Stimulated activated CD4-positive, alpha-beta T cell treated with anti-CD3 and anti-CD28 coated beads, Interleukin-2, amount 100 ng/mL, for 24 hours (primary cell): ENCODE measurements at places on chromosomes 6 and 20.

DNA sequence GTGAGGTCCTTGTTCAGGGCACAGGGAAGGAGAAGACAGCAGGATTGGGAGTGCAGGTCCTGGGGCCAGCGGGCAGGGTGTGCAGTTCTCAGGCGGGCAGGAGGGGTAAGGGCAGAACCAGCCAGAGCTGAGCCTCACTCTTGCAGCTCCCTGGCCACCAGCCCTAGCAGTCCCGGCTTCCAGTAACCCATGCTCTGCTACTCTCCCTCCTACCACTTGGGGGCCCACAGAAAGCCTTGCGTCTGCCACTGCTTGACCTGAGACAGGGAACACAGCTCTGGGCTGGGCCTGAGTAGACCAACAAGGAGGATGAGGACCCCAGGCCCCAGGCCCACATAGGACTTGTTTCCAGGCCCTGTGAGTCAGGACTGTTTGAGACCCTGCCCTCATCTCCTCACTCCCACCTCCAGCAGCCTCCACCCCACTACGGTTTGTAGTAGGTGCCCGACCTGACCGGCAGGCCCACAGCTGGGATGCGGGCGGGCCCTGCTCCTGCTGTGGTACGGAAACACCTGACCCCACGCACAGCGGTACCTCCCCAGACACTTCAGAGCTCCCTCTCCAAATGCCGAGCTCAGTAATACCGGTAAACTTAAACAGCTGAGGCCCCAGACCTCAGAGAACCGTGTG, 39.2 kb downstream of the KCNK5 start:
- peak; percentile 36 for DNase-seq

GRCh38 chr6:14713008-14713960, 532.6 kb upstream of the JARID2 start:
- DNase-seq = no peak

GRCh38 chr6:119215885-119216590, 133.5 kb downstream of the MAN1A1 start:
- DNase-seq = no peak

DNA sequence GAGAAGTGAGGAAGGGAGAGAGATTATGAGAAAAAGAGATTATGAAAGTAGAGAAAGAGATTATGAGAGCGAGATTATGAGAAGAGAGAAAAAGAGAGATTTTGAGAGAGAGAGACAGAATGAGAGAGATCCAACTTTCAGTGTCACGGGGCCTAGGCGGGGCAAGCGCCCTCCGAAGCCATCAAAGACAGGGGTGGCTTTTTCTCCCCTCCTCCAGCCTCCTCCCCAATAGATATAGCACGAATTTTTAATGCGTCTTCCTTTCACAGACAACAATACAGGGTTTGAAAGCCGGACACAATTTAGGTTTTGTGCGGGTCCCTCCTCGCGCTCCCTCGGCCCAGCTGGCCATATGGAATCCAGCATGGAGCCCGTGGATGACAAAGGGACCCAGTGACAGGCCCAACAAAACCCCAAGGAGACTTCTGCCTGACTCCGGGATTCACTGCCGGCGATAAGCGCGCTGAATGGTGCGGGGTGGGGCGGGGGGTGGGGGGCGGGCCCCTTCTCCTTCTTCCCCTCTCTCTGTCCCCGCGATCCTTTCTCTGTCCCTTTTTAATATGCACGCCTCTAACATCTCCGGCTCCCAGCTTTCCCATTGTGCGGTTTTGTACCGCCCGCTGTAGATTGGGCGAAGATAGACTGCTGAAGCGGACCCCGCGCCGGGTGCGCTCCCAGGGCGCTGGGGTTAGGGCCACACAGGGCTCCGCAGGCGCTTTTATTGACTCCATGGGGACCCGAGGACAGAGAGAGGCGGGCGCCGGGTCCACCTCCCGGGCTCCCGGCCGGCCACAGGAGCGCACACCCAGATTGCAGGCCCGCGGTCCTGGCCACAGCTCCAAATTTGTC, 5.4 kb downstream of the NKX2-2 start:
- DNase-seq = no peak

GRCh38 chr6:160974304-160974771, 17.2 kb upstream of the MAP3K4 start:
- no peak for DNase-seq

GRCh38 chr6:42403831-42404230, 47.9 kb downstream of the TRERF1 start:
- DNase-seq = peak; percentile 15

DNA sequence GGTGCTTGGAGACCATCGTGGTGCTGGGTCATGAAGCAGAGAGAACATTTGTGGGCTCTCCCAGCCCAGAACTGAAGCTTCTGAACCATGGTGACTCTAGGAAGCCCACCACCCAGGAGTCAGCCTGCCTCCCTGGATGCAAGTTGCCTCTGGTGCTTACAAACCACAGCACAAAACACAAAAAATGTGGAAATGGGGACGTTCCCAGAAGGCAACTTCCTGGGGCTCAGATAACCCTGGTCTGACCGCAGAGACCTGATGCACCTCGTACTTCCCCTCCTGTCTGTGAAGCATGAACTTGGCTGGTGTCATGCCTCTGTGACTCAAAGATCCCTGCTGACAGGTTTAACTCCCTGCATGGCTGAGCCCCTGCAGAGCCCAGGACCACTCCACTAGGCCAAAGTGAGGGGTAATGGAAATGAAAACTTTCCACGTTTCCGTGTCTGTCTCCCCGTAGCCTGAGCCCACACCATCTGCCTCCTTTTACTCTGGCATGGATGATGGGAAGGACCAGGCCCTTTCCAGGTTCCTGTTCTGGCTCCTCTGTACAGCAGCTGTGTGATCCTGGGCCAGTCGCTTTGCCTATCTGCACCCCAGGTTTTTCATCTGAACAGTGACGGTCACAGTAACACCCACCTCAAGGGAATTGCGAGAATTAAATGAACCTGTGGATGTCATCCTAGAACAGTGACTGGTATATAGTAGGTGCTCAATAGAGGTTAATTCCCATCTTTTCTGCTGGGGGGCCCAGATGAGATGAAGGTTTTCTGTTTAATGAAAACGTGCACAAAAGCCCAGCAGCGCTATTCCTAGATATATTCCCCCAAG, 57.7 kb downstream of the PPP1R16B start:
- peak; percentile 59 for DNase-seq

DNA sequence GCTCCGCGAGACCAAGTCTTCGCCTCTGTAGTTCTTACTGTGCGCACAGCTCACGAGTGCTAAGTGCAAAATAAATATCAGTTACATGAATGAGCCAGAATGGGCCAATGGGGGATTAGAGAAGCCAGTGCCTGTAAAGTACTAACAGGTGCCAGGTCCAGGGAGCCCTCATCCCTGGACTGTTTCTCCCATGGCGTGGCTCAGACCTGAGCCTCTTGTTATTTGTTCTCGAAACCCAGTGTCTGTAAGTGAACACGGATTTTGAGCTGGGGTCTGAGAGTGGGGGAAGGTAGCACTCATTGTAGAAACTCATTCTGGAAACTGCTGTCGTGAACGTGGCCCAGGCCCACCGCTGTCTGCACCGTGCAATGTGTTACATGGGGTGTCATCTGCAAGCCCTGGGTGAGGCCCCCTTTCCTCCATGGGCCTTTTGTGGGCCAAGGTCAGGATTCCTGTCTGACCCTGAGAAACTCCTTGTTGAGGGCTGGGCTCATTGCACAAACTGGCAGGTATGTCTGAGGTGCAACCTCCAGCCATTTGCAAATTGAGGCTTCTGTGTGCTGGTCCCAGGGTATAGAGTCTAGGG, 154.7 kb downstream of the SYCP2 start:
- DNase-seq = peak; percentile 1

DNA sequence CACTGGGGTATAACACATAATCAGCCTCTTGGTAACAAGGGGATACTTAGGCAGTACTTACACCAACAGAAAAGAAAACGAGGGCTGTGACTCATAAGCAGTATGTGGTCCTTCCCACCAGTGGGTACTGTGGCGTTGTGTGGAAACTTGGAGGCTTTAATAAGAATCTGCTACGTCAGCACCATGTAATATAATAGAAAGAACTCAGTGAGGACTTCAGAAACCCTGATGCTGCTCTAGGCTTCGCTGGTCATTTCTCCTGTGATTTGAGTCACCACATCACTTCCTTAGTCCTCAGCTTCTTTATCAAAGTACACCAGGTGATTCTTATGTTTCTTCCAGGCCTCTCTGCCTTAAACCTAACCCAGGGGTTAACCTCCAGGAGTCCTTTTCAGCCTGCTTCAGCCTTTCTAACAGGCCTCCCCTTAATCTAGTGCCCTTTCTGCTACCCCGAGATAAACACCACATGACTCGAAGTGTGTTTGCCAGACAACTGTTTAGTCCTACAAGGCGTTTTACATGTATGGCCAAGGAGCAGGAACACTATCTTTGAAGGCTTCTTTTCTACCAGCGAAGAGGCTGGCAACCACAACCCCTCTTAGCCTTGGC, 68.5 kb downstream of the FYN start:
- DNase-seq = peak; percentile 62

- no peak for DNase-seq
These were observed 80.9 kb downstream of the WASF1 start for GRCh38 chr6:110098511-110099116.

GRCh38 chr6:170095273-170095981, 195.5 kb downstream of the DLL1 start:
- DNase-seq = no peak

DNA sequence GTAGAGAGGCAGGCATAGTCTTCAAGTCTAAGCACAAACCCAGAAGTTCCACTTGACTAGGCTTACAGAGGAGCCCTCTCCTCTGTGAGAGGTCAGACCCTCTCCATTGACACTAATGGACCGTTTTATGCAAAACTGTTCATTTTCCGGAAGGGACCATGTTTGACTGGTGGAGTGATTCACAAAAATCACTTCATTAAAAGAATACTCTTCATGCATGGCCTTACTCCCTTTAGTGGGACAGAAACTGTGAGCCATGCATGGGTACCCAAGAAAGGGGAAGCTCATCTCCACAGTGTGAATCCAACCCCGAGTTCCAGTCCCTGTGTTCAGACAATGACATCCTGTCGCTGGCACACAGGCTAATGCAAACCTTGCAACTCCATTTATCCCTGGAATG, 63.2 kb downstream of the OLIG3 start:
- DNase-seq = no peak

GRCh38 chr6:13156381-13156780, 172.0 kb downstream of the TBC1D7 start:
- no peak for DNase-seq

GRCh38 chr6:95325916-95326315, 251.4 kb upstream of the MANEA start:
- no peak for DNase-seq

- no peak for DNase-seq
These were observed 80.2 kb downstream of the PREP start for GRCh38 chr6:105322499-105323225.

DNA sequence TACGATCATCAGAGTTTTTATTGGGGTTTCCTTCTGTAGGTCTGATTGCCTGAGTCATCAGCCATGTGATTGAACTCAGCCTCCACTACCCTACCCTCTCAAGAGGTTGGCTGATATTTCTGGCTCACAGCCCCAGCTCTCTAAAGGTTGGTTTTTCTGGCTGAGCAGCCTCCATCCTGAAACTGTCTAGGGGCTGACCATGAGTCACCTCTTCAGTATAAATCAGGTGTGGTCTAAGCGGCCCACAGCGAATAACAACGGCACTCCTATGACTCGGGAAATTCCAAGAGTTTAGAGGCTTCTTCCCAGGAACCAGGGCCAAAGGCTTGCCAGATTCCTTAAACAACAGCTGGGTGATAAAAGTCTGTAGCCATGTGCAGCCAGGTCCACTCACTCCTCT, 115.5 kb downstream of the SOD2 start:
- no peak for DNase-seq

GRCh38 chr20:40891351-40891750, 137.3 kb upstream of the TOP1 start:
- DNase-seq = no peak

- DNase-seq = peak; percentile 60
These were observed 17.8 kb upstream of the HSF2 start for GRCh38 chr6:122381494-122382265.

GRCh38 chr6:44481056-44481455, 93.5 kb downstream of the CDC5L start:
- DNase-seq = no peak

- DNase-seq = no peak
These were observed 1.3 kb downstream of the RRAGD start for GRCh38 chr6:89410788-89411144.

DNA sequence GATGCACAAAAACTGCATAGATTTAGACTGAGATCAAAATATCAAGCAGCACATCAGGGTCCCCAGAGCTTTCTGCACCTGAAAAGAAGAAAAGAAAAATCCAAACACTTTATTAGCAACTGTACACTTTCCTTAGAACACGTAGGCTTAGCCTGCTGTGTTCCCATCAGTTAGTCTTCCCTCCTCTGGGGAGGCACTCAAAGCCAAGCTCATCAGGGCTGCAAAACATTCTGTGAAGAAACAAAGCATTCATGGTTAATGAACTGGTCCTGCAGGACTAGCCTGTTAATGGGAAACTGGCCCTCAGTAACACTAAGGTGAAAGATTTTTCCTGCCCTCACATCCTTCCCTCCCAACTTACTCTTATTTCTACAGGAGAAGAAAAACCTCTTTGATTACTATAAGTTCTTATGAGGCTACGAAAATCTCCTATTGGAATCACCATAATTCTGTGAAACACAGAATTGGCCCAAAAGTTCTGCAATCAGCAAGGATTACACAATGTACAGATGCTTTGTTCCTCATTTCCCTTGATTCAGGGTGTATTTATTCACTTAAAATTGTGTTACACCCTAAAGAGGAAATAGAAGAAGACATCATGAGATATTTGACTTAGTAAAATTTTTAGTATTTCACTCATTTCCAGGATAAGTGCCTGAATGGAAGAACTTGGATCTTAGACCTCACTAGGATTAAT, 901.0 kb upstream of the MAP3K7 start:
- DNase-seq = no peak

GRCh38 chr6:37554480-37554819, 54.8 kb upstream of the CCDC167 start:
- no peak for DNase-seq

GRCh38 chr20:19347943-19348456, 135.6 kb downstream of the SLC24A3 start:
- DNase-seq = no peak

DNA sequence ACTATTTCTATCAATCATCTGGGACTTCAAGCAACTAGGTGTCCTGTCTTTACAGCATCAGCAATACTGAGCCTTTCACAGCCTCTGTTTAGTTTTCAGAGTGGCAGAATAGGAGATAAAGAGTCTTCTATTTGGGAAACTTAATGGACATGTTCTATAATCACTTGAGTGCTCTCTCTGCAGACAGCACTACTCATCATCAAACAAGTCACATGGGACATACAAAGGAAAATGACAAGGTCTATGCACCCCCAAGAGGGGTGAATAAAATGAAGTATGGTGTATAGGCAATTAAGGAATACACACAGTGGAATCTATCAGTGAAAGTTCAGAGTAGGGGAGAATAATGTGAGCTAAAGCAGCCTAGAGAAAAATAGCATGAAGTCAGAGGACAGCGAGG, 237.8 kb upstream of the THEMIS start:
- DNase-seq = no peak

DNA sequence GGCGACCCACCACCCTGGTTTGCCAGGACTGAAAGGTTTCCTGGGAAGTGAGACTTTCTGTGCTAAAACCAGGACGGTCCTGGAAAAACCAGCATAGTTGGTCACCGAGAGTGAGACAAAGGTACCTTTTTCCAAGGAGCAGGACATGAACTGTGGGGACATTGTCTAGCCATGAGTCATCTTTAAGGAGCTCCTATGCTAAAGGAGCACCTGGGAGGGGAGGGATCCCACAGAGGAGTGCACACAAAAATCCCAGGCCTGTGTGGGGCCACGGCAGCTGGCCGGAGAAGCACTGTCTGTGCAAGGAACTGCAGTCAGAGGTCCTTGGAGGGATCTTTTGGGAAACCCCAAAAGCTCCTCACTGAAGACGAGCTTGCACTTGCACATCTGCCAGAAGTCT, 109.1 kb upstream of the PLEKHG1 start:
- no peak for DNase-seq
